Activated naive CD8-positive, alpha-beta T cell treated with anti-CD3 and anti-CD28 coated beads, Interleukin-2, amount 10 ng/mL, durations not matched to agents 7 days and 5 days (primary cell): ENCODE measurements at places on chromosomes 7 and 10.
A peak's percentile ranks its signal among the peaks of the same experiment; 100 is the strongest.

GRCh38 chr7:91082852-91083495 is 181.3 kb upstream of the FZD1 start:
- DNase-seq, result no peak

DNA sequence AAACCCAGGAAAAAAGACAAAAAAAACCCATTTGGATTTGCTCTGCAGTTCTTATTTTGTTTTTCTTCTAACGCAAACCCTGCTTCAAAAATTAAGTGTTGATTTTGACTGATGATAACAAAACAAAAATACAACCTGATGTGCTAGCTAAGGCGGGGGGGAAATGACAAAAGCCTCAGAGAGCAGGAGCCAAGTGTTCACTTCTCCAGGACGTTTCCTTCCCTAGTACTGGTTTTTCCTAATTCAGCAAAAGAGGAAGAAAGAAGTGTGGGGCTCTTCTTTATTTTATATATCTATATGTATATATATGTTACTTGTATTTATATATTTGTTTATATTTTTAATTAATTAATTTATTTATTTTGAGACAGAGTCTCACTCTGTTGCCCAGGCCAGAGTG is 28.0 kb downstream of the SNX10 start:
- no peak for DNase-seq

DNA sequence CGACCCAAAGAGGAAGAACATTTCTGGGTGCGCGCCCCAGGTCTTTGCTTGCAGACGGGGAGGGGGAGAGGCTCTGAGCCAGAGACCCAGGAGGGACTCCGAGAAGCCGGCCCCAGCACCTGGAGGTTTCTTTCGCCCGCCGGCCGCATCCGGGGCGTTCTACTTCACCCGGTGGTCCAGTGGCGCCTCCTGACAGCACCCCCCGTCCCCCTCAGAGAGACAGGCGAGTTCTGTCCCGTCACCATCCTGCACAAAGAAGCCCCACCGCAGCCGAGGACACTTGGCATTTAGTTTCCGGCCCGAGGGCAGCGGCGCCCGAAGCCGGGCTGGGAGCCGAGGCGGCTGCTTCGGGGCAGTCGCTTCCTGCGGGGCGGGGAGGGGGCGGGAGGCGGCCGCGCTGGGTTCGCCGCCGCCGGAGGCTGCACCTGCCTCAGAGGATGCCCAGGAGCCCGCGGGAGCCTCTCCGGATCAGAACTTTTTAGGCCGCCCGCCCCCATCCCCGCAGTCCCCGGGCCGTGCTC is at the start of gene TMEM178B:
Gene TMEM178B, plus strand, starts transcription at position 424 of the 521 bp plus-strand sequence.
- peak; percentile 56 for DNase-seq

GRCh38 chr10:792792-793100 is 103.3 kb upstream of the DIP2C start:
- DNase-seq, result no peak

- DNase-seq, result peak; percentile 61
Measured at GRCh38 chr7:151086802-151087244, 548 bp downstream of the AGAP3 start.

DNA sequence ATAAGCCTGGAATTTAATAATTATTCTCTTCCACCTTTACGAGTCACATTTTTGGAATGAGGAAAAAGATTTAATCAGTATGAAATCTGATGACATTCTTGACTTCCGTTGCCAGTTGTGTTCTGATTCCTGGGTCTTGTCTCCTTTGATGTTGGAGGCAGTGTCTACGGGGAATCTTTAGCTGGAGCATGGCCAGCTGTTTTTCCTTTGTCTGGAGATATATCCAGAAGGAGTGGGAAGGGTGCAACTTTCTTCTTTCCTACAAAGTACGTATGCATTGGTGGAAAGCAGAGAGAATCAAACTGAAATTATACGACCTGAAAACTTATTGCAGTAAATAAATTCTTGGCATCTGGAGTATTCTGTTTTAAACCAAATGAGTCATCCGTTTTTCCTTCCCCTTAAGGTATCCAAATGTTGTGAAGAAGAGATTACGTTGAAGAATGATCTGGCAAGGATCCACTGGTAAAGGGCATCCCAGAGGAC is 6.9 kb upstream of the GNG11 start:
- DNase-seq, result no peak

- DNase-seq, result no peak
Measured at GRCh38 chr7:114468844-114469243, 54.2 kb downstream of the FOXP2 start.

GRCh38 chr10:129553928-129554327 is 86.9 kb downstream of the MGMT start:
- DNase-seq, result no peak

GRCh38 chr10:111498560-111498959 is 421.7 kb downstream of the ADRA2A start:
- no peak for DNase-seq
